Suppressor macrophage (primary cell): ENCODE measurements at places on chromosomes 7 and 10.

GRCh38 chr10:116444527-116445142 lies 17.0 kb downstream of the PNLIPRP3 start:
- peak; percentile 67 for DNase-seq

GRCh38 chr7:151152643-151153513 lies 14.6 kb downstream of the GBX1 start:
- DNase-seq, result no peak

DNA sequence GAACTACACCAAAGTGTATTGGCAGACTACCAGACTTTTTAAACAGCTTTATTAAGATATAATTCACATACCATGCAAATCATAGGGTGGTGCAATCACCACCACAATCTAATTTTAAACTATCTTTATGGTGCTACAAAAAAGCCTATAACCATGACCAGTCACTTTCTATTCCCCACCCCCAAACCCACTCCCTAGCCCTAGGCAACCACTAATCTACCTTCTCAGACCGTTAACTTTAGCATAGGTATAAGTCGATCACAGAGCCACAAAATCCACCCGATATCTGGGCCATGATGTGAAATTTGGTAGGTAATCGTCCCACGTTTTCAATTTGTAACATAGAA lies 536 bp upstream of the POM121 start:
- DNase-seq, result peak; percentile 2

DNA sequence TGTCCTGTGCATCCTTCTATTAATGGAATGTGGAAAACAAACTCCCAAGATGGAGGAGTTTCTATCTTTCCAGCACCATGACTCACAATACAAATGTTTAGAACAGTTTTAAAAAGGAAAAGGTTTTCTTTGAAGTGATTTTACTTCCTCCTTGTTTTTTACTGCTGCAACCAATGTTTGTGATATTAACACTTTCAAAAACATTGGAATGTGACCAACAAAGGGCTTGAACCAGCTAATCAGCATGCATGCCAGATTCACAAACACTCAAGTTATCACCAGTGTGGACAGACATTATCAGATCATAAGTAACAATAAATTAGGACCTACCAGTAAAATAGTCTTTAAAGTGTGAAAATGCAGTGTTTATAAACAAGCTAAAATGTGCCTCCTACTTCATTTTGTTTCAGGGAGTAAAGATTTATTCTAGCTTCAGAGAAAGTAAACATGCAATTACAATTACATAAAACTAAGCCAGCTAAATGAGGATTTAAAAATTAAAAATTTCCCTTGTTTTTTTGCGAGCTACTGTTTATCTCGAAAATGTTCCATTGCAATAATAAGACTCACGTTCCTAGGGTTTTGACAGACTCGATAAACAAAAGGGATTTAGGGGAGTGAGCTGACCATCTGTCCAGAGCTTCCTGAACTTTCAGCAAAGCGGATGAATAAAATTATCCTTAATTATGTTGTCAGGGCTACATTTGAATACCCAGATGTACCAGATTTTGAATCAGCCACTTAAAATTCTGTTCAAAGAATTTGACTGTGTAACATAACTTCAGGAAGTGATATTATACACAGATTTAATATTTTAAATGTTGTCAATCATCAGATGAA lies 29.8 kb downstream of the CPVL start:
- DNase-seq, result no peak

GRCh38 chr10:23067939-23068775 lies 27.2 kb upstream of the MSRB2 start:
- DNase-seq, result peak; percentile 89

- no peak for DNase-seq
Measured at GRCh38 chr10:70566515-70567290, 35.8 kb downstream of the PRF1 start.

DNA sequence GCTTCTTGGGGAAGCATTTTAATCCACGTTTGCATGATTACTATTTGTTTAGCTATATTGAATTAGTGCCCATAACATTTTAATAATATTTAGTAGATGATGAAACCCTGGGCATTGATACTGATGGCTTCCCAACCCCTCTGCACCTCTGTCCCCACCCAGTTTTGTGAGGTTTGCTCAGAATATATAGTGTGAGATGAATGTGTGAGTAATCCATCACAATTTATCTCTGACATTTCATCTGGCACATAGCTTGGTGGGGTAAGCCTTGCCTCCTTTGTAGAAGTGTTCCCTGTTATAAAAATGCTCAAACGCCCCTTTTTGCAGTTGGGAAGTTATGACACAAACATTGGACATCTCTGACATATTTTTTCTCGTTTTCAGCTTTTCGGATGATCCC lies 104.2 kb downstream of the WNT2 start:
- no peak for DNase-seq

GRCh38 chr10:31977440-31978155 lies 49.0 kb upstream of the ARHGAP12 start:
- peak; percentile 65 for DNase-seq

DNA sequence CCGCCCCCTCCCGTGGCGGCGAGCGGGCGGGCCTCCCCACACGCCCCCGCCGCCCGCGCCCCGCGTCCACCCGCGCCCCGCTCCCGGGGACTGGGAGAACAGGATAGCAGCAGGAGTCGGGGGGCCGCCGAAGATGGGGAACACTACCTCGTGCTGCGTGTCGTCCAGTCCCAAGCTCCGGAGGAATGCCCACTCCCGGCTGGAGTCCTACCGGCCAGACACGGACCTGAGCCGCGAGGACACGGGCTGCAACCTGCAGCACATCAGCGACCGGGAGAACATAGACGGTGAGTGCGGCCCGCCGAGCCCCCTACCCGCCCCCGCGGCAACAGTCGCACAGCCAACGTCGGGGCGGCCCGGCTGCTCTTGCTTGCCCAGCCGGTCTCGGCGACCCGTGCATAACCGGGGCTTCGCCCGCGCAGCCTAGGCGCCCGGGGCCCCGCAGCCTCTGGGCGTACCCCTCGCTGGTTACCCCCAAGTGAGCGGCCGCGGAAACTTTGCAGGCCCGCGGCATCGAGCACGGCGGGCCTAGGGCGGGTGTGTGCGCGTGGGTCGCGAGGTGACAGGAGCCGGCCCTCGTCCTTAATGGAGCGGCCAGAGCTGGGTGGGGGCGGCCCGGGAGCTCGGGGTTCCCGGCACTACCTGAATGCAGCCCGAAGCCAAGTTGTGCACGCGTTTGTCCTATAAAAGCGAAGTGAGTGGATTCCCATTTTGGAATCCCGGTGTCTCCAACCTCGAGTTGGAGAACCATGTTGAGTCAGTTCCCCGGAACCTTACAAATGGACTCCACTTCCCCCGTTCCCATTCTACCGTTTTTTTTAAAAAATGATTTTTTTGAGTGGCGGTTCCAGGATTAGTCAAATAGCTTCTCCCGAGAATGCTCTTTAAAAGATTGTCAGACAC lies 863 bp downstream of the CCNY start:
- peak; percentile 33 for DNase-seq

DNA sequence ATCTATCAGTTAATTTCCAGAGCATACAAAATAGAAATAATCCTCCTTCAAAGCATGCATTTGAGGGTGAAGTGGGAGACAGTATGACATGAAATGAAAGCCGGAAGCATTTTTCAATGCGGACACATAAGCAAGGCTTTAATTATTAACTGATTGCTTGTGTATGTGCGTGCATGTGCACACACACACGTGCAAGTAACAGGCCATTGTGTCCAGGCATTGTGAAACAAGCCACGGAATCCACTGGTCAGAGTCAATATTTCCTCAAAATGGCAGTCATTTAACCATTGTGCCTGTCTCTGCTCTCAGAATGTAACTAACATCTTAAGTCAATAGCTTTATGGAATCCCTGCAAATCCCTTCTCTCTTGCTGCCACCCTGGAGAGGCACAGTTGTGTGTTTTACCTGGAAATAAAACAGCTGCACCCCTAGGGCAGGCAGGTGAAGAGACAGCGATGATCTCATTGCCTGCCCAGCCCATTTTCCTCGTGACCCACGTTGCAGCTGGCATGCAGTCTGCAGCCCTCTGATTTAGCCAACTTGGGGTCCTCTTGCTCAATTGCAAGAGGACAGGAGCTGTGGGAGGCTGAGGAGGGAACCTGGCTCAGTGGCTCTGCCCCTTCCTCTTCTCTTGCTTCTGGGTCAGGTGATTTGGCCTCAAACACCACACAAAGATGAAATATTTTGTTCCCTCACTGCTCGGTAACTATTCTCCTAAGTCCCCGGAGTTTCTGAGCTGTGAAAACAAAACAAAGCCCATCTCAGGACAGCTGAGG lies 500.9 kb upstream of the ZMIZ1 start:
- peak; percentile 66 for DNase-seq

GRCh38 chr7:50220273-50220672 lies 84.2 kb upstream of the IKZF1 start:
- peak; percentile 82 for DNase-seq

DNA sequence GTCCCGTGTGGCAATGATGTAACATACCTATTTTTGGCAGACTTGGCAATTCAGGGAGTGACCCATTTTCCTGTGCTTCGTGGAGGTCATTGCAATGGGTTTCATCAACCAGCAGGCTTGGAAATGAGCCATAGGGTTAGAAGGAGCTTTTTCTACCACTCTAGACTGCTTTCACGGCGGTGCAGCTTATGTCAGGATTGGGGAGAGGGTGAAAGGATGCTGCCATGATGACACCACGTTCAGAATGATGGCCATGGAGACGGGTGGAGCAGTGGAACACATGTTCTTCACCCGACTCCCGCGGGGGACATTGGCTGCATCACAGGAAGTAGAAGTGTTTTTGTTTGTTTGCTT lies 220.2 kb downstream of the EMX2 start:
- DNase-seq, result no peak

DNA sequence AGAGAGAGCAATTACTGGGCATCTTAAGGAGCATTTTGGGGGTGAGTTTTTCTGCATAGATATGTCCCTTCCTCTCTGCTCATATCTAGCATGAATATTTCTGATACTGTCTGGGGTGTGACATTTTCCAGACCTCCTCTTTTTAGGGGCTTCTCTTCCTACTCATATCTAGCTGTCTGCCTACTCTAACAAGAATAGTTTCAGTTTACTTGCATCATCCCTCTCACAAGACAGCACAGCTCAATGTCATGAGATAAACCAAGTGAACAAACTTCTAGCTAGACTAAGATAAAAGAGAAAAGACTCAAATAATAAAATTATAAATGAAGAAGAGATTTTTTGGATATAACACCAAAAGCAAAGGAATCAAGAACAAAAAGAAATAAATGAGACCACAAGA lies 419.5 kb upstream of the SORCS1 start:
- DNase-seq, result no peak

- DNase-seq, result no peak
Measured at GRCh38 chr10:121452581-121452980, 145.7 kb downstream of the FGFR2 start.

GRCh38 chr10:89258881-89259280 lies 7.3 kb upstream of the LIPA start:
- DNase-seq, result no peak

GRCh38 chr7:137110091-137110509 lies 233.4 kb downstream of the PTN start:
- DNase-seq, result no peak

GRCh38 chr7:98841179-98841997 lies 28.4 kb downstream of the TMEM130 start:
- DNase-seq, result peak; percentile 61

DNA sequence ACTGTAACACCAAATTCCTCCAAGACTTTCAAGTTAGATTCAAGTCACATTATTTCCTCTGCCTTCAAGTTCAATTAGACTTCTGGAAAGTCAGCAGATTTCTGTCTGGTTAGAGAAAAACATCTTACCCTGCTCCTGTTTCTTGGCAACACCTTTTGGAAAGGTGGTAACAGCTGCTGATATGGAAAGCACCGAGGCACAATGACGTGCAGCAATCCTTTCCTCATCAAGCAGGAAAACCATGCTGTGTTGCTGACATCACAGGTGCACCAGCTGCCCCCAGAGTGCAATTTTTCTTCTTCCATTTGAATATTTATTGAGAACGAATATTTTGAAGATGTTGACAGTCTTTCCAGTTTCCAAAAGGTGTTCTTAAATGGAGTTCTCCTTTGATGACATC lies 41.9 kb downstream of the ZNF800 start:
- DNase-seq, result no peak

DNA sequence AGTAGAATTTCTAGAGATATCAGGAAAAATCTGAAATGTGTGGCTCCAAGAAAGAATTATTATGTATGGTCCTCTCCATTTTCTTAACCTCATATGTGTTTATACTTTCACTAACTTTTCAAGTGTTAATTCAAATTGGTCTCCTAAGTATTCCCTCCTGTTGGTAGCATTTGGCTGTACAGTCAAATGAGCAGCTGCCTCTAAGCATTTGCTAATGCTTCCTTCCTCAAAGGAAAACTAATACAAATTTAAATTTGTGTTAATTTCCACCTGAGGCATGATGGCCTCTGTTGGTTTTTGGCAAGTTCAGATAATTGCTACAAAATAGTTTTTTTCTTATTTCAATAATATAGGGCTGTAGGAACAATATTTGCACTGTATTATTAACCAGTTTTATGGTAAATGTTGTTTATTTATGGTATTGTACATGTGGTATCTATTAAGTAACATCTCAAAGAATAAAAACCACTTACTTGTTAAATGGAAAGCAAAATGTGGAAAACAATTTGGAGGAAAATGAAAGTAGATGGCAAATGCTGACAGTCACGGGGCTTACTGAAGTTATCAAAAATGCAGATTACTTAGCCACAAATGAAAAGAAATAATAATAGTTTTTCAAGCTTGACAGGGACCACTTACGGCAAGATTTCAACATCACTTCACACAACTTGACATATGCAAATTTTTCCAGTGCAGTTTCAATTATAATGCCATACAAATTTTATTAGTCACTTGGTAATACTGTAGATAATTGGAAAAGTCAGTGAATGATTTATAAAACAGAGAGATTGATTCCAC lies 299.3 kb upstream of the MEOX2 start:
- DNase-seq, result no peak

- peak; percentile 73 for DNase-seq
Measured at GRCh38 chr7:72403458-72404076, 8.6 kb downstream of the CALN1 start.

- DNase-seq, result no peak
Measured at GRCh38 chr10:87541114-87541513, 36.4 kb downstream of the MINPP1 start.

DNA sequence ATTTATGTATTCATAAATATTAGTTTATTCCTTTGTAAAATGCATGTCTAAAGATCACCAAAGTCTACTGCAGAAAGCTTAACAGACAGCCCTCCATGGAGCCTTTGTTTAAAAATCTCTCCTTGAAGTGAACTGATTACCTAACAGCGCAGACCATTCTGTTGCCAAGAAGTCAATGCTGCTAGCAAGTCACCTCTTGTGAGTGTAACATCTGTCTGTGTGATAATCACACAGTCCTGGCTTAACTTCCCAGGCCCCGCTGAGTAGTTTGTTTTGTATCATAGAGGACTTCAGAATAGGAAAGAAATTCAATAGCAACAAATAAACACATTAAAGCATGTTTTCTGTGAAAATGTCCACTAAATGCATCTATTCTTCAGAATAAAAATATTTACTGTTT lies 435.3 kb upstream of the IGFBP3 start:
- no peak for DNase-seq

GRCh38 chr7:133115596-133115995 lies 33.7 kb upstream of the CHCHD3 start:
- no peak for DNase-seq

GRCh38 chr10:72349438-72349837 lies 5.3 kb downstream of the DNAJB12 start:
- DNase-seq, result no peak
